Left lung (tissue), 14 donors: ENCODE measurements at places on chromosomes 4 and X. TPM values are rescaled to one million over a fixed set of nuclear protein-coding genes. Genes with fewer than 3 reads are reported as not detected.

The PABPC5 gene
- 2.1 TPM for total RNA-seq

- H3K36me3 ChIP-seq = no peaks in the 10 kb centered on the region
- H3K4me3 ChIP-seq = no peak overlapping the region
- no peak overlapping the region for H3K27ac ChIP-seq
- DNase-seq = no peak
- H3K27me3 ChIP-seq = no peaks in the 10 kb centered on the region
These were observed 55.7 kb downstream of the MSX1 start for GRCh38 chr4:4914965-4915845.

DNA sequence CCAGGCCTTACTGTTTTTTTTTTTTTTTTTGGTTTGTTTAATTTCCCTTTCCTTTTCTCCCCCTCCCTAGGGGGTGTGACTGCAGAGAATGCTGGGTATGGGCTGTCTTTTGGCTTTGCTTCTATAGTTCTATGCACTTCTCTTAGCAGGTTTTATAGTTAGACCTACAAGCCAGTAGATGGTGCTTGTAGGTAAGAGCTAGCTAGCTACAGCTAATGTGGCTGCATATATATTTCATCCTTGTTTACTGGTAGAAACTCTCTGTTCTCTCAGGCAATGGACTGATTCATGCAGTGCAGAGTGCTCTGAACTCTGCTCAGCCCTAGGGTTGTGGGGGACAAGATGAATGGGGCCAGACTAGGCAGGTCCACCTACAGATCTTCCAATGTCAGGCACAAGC is 246.4 kb downstream of the SH2D1A start:
- DNase-seq = no peak
- H3K4me1 ChIP-seq = no peaks in the 10 kb centered on the region
- no peak overlapping the region for H3K4me3 ChIP-seq
- H3K36me3 ChIP-seq = no peaks in the 10 kb centered on the region

The CT47C1 gene
- total RNA-seq = not detected

The XIAP gene
- 59.5 TPM for total RNA-seq
